Uterus (tissue), 4 donors: ENCODE measurements at places on chromosomes 5 and 9. TPM values are rescaled to one million over a fixed set of nuclear protein-coding genes. Genes with fewer than 3 reads are reported as not detected.

DNA sequence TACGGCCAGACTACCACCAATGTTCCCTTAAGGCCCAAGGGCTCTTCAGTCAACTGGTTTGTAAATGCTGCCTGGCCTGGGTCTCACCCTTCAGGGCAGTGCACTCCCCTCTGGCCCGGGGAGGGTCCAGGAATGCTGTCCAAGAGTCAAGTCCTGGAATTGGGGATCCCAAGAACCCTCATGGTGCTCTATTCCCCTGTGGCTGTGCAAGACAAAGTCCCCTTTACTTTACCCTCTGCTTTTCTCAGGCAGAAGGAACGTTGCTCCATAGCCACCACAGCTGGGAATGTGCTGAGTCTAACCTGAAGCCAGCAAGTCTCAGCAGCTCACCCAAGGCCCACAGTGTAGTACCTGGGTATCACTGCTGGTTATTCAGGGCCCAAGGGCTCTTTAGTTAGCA lies 51.3 kb upstream of the CRHBP start:
- DNase-seq = no peak

DNA sequence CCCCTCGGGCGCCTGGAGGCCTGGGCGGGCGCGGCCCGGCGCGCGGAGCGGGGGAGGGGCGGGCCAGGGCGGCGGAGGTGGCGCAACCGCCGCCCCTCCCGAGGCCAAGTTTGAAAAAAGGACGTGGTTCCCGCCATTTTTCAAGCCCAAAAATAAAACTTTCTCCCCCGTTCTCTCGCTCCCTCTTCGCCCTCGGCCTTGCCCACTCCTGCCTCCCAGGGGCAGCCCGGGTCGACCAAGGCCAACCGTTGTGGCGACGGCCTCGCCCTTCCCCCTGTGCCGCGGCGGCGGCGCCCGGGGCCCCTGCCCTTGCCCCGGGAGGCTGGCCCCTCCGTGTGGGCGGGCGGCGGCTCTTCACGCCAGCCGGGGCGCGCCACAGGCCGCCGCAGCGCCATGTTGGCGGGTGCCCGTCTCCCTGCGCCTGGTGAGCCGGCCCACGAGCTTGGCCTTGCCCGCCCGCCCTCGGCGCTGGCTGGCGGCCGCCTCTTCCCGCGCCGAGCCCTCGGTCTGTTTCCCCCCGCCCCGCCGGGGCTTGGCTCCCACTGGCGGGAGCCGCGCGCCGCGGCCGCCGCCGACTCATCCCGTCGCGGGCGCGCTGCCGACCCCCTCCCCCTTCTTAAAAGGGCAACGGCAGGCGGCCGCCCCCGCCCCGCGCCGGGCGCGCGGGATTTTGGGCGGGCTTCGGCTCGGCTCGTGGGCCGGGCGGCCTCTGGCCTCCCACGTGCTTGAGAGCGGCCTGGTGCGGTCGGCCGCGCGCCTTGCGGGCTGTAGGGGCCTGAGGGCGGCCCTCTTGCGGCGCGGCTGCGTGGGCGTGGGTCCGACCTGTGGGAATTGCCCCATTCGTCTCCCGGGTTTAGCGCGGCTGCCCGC lies 1.3 kb downstream of the ANP32B start:
- peak; percentile 80 for DNase-seq

DNA sequence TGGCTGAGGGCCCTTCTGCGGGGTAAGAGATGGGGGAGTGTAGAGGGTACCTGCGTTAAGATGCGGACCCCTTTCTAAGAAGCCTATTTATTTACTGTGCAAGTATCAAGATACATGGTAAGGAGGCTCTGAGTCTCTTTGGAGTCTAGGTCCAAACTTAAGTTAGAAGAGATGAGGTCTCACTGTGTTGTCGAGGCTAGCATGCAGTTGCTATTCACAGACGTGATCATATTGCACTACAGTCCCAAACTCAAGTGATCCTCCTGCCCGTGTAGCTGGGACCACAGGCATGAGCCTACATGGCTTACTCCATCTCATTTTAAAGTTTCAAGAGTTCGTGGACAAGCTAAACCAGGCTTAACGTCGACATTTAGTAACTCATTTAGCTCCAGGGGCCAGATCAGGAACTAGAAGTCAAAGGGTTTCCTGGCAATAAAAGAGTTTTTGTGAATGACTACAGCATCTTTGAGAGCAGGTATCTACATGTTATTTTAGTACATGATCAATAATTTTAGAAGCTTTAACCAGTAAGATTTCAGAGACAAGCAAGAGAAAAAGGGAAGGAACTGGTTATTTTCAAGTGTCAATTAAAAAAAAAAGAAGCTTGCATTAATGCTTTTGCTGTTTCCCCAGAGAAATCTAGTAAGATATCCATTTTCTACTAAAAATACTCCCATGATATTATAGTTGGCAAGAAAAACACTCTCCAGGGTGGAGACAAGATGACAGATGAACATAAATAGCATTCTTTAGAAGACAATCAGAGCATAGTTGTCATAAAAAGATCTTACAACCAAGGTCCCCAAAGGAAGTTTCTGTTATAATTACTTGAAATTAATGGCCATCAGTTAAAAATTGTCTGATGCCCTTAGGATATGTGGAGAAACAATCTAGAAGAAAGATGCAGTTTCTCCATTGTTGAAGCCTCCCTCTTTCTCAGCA lies 141.3 kb downstream of the SCAMP1 start:
- no peak for DNase-seq

- DNase-seq = peak; percentile 36
Observed at GRCh38 chr5:177132136-177133095, 1.2 kb upstream of the NSD1 start.

- DNase-seq = no peak
Observed at GRCh38 chr5:1771149-1772065, 28.2 kb downstream of the MRPL36 start.

DNA sequence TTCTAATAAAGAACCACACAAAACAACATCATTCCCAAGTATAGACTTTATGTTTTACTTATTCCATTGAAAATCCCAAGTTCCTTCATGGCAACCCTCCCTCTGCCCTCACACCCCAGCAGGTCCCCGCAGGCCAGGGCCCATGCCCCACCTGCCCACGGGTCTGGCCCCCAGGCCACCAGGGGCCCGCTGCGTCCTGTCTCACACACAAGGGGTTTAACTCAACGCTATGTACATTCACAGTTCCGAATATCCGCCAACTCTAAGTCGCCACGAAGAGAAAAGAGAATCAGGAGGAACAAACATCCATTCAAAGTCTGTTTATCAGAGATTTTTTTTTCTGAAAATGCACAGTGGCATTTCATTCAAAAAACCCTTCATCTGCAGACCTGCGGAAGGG lies 16.2 kb upstream of the SLC6A3 start:
- no peak for DNase-seq

- no peak for DNase-seq
Observed at GRCh38 chr9:136927343-136928271, 16.9 kb downstream of the FBXW5 start.

GRCh38 chr9:87305151-87305550 lies 192.5 kb upstream of the DAPK1 start:
- no peak for DNase-seq

GRCh38 chr5:135887881-135888614 lies 7.6 kb downstream of the IL9 start:
- DNase-seq = no peak

DNA sequence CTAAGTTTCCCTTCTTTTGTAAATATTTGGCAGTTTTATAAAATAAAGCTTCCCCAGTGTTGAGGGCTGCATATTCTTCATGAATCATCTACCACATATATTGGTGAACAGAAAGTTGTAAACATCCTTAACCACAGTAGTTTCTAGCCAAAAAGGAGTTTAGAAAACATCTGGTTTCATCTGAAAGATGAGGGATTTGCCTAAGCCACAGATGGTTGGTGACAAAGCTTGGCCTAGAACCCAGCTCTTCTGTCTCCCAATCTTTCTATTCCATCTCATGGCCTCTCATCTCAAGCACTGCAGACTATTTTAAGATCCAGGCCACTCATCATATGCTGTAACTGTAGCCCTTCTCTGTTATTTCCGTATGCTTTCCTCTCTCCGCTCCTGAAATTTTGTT lies 232.3 kb upstream of the TRPM3 start:
- DNase-seq = no peak

The SQSTM1 gene
- total RNA-seq = 94.7 TPM

The SLC45A2 gene
- total RNA-seq = not detected

The HTR4 gene
- 0.40 TPM for total RNA-seq

The PDE6A gene
- not detected for total RNA-seq
